Activated CD4-positive, alpha-beta T cell treated with anti-CD3 and anti-CD28 coated beads, Interleukin-2, amount 50 U/mL, for 48 hours (primary cell): ENCODE measurements at places on chromosomes 11 and 22.

DNA sequence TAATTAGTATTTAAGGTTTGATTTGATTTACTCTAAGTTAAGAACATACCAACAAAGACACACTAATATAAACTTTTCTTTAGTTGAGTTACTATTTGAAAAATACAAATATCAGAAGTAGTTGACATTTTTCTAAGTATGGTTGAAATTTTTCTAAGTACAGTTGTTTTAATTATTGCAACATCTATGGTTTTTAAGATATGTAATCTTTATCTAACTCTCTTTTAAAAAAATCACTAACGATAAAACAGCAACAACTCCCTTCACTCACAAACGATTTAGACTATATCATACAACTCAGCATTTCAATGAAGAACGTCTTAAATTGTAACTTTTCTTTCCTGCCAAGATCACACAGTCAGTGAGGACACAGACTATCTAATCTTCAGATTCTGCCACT, 2.0 kb downstream of the C2CD3 start:
- DNase-seq = no peak

GRCh38 chr22:36644333-36644757, 59.2 kb downstream of the CACNG2 start:
- peak; percentile 15 for DNase-seq

GRCh38 chr22:33542153-33542552, 378.1 kb downstream of the LARGE1 start:
- DNase-seq = no peak

DNA sequence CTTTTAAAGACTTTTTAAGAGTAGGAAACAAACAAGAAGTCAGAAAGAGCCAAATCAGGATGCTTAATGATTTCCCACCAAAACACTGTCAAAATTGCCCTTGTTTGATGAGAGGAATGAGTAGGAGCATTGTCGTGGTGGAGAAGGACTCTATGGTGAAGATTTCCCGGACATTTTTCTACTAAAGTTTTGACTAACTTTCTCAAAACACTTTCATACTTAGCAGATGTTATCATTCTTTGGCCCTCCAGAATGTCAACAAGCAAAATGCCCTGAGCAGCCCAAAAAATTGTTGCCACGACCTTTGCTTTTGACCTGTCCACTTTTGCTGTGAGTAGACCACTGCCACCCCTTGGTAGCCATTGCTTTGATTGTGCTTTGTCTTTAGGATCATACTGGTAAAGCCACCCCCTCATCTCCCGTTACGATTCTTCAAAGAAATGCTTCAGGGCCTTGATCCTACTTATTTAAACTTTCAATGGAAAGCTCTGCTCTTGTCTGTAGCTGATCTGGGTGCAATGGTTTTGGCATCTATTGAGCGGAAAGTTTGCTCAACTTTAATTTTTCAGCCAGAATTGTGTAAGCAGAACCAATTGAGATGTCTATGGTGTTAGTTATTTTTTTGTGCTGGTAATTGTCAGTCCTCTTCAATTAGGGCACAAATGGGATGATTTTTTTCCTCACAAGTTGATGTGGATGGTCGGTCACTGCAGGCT, 67.2 kb downstream of the ADM start:
- DNase-seq = no peak

- no peak for DNase-seq
These were observed 5.2 kb downstream of the DGAT2 start for GRCh38 chr11:75773595-75774353.

- DNase-seq = no peak
These were observed 14.1 kb downstream of the ANKK1 start for GRCh38 chr11:113401718-113402117.

GRCh38 chr11:2846056-2846455, 39.5 kb downstream of the CDKN1C start:
- DNase-seq = no peak

GRCh38 chr22:36331912-36332622, 55.7 kb downstream of the MYH9 start:
- DNase-seq = peak; percentile 73

- DNase-seq = no peak
These were observed 79.1 kb downstream of the GUCY1A2 start for GRCh38 chr11:106939157-106939556.
